ENCODE measurements at places on chromosomes 7 and 10. TPM values are rescaled to one million over a fixed set of nuclear protein-coding genes. Genes with fewer than 3 reads are reported as not detected.
A peak's percentile ranks its signal among the peaks of the same experiment; 100 is the strongest.

- ATAC-seq = no peak
Measured at GRCh38 chr7:95545007-95545615, 51.2 kb downstream of the PDK4 start.

- ATAC-seq = no peak
Measured at GRCh38 chr10:118901380-118901779, 128.1 kb upstream of the NANOS1 start.

The PRSS58 gene
- total RNA-seq = not detected

The ZNF783 gene
- 15.9 TPM for total RNA-seq

- ATAC-seq = no peak
Measured at GRCh38 chr7:152189061-152189460, 163.6 kb downstream of the GALNT11 start.

The CYCS gene
- 149 TPM for total RNA-seq

DNA sequence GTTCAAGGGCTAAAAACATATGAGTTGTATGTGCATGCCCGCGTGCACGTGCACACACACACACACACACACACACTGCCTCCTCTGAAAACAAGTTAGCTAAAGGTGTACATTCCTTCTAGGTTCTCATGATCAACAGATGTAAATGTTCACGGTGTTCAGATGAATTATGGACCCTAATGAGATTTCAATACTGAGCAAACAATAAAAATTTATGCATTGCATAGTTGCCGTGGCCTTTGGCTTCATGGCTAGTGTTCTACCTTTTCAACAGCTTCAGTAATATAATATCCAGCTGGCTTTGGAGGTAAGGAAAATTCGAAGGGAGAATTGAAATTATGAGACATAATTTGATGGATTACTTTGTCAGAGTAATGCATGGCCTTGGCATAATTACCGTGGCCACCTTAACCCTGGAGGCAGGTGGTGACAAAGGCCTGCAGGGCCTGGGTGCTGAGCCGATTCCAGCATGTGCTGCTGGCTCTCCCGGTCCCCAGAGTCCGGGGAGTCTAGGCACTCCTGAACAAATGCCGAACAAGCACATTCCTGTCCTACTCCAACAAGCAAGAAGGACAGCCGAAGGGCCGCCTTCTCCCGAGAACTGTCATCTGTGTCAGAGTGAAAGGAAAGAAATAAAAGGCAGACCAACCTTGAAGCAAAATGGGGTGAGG is 166.6 kb upstream of the TCF7L2 start:
- ATAC-seq = peak; percentile 38

GRCh38 chr10:61733358-61733940 is 70.7 kb downstream of the CABCOCO1 start:
- ATAC-seq = no peak

DNA sequence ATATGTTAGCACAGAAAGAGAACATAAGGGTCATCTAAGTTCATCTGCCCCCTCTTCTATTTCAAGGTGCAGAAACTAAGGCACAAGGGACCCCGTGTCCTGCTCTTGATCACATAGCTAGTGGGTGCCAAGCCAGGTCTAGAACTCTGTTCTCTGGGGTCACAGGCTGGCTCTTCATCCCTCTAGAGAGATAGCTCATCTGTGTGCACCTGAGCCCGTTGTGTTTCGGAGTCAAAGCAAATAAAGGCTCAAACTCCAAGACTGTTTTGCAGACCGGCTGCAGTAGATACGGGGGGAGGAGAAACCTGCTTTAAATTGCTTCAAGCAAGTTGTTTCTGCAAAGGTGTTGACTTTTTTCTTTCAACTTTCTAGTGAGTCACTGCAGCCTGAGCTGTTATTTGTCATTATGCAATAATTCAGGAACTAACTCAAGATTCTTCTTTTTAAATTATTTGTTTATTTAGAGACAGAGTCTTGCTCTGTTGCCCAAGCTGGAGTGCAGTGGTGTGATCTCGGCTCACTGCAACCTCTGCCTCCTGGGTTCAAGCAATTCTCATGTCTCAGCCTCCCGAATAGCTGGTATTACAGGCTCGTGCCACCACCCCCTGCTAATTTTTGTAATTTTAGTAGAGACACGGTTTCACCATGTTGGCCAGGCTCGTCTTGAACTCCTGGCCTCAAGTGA is 6.5 kb downstream of the BLVRA start:
- ATAC-seq = peak; percentile 20

The FAM237B gene
- total RNA-seq = 0.19 TPM

- ATAC-seq = no peak
Measured at GRCh38 chr10:47160261-47160908, 139.6 kb upstream of the GDF10 start.

- ATAC-seq = no peak
Measured at GRCh38 chr7:151586531-151587260, 67.0 kb upstream of the RHEB start.

DNA sequence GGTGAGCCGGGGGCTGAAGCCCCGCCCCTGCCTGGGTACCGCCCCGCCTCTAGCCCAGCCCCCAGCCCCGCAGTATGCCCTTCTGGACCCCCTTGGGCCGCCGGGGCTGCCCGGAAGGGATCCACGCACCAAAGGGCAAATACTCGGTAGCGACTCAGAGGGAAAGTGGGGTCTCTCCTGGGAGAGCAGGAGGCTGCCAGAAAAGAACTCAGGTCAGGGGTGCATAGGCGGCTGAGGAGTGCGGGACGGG is 796 bp downstream of the FBXL15 start:
- no peak for ATAC-seq

- no peak for ATAC-seq
Measured at GRCh38 chr7:123845823-123846216, 851 bp downstream of the HYAL4 start.

The HOXA11 gene
- total RNA-seq = 6.4 TPM

- no peak for ATAC-seq
Measured at GRCh38 chr7:50662996-50663395, 97.8 kb upstream of the DDC start.

DNA sequence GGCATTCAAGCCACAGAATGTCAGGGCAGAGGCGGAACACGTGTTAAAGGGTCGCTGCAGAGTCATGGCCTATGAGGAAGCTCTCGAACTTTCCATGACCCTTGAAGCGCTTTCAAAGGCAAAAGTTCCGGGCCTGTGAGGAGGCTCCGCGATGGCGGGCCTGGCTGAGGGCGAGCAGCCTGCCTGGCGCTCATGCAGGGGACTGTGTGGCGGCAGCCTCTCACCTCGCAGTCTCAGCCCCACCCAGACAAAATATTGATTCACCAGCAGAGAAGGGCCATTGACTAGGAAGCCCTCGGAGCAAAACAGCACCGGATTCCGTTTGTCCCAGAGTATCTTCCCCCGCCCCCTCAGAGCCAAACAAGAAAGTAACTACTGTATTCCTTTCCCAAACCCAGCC is 12.8 kb upstream of the CNNM1 start:
- ATAC-seq = no peak

DNA sequence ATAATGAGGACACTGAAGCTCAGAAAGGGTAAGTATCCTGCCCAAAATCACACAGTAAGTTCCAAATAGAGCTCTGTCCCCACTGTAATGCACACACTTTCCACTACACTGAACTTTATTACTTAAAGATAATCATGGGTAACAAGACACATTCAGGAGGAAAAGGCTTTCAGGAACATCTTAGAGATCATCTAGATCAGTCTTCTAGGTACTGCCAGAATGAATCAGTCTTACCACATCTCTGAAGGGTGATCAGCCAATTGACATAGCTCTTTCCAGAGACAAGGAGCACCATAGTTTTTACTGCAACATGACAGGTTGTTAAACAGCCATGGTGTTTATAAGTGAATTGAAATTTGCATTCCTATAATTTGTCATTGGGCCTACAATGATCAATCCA is 5.4 kb upstream of the HERPUD2 start:
- ATAC-seq = no peak

DNA sequence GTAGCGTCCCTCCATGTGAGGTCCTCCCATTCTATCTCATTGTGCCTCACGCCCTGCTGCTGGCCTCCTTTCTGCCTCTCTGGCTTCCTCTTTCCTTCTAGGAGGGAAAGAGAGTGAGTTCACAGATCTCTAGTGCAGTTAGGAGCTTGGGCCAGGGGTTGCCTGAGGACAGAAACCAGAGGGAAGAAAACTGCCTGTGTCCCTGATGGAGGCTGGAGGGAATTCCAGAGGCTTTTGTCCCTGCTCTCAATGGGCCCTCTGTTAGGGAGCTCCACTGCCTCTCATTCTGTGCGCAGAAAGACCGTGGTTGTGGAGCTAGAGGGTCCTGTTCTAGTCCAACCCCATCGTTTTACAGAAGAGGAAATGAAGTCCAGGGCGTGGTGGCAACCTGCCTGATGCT is 4.6 kb downstream of the MARVELD1 start:
- no peak for ATAC-seq

DNA sequence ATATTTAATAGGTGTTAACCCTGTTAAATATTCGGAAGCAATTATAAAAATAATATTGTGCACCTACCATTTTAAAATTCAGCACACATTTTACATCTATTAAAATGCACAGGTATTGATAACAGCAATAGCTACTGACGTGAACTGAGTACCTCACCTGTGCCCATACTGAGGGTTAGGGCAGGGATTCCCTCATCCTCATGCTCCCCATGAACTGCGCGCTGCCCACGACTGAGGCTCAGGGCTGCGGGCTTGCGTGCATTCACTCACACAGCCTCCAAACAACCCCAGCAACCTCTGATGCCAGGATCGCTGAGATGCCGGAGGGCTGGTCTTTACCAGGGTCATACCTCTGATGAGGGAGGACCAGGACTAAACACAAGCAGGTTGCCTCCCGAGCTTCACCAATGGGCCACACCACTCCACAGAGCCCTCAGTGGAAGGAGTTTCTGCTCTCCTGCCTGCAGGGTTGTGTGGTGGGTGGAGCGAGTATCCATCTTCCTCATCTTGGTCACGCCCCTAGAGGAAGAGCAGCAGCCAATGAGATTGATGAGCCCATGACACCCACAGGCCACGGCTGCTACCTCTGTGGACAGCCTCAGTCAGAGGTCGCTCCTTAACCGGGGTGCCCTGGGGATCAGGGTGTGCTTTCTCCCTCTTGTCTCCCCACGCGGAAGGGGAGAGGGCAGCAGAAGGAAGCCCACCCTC is 478.3 kb downstream of the TNS3 start:
- ATAC-seq = no peak

The CTAGE8 gene
- 0.34 TPM for total RNA-seq

The SMKR1 gene
- 3.7 TPM for total RNA-seq

- no peak for ATAC-seq
Measured at GRCh38 chr7:128892521-128893250, 17.8 kb downstream of the KCP start.

The PRSS37 gene
- 1.2 TPM for total RNA-seq

GRCh38 chr7:45919993-45920459 is 1.0 kb downstream of the IGFBP3 start:
- ATAC-seq = no peak

DNA sequence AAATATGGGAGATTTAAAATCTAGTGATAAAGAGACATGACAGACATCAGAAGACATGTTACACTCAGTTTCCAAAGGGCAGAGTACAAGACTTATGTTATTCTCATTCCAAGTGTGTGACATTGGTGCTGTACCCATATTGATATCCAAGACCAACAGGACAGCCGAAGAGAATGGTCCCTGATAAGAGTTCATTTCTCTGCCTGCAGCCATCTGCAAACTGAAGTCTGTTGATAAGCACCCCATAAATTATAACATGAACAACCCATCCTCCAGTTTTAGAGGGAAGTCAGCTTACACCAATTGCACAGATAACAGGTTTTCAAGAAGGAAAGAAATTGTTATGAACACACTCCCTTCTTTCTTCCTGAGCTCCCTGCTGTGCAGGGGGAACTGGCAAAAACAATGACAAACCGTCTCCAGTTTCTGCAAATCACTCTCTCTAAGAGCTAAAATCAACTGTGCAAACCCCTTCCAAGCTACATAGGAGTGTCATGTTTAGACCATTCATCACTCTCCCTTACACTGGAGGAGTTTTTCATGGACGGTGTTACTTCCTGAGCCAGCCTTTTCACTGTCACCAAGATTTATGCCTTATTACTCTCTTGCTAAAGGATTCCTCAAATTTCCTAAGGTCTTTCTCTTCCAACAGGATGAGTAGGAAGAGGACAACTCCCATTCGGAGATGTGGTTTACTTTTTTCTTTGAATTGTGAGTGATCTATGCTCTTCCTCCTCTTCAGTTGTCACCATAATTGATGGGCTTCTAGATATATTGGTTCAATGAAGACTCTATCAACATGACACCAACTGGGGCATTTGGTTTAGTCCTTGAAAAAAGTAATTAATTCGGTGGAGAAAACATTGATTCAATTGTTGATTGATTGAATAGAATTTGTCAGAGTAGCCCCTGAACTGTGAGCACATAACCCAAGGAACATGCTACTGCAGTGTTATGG is 80.3 kb upstream of the FAM171A1 start:
- peak; percentile 99 for ATAC-seq

DNA sequence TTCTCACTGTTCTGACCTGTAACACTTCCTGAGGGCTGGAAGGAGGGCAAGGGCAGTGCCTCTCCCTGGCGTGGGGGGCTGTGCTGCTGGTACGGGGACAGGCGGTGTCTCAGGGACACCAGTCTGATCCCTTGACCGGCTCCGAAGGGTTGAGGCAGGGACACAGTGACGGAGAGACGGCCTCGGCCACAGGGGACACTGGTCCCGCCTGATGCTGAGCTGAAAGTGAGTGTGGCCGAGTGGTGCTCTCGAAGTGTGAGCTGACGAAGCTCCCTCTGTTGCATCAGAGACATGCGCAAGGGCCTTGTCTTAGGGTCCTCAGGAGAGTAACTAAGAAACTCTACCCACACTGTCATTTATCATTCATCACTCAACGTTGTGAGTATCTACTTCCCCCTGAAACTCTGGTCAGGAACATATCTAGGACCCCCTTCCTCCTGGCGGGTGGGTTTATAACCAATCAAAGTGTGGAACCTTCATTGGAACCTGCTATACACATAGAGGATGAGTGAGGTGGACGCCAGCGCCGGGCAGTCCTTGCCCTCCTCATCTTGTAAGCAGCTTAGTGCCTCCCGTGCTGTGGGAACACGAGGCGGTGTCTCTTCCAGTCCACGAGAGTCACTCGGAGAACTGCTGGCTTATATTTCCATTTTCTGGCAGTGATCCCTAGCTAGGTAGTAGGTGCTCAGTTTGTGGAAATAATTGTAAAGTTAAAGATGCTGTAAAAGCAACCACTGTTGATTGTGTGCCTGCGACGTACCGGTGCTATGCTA is 283.1 kb downstream of the DNAJB6 start:
- no peak for ATAC-seq

GRCh38 chr10:132708441-132708840 is 77.5 kb downstream of the NKX6-2 start:
- ATAC-seq = no peak

- ATAC-seq = no peak
Measured at GRCh38 chr7:91811236-91811635, 69.3 kb downstream of the MTERF1 start.

DNA sequence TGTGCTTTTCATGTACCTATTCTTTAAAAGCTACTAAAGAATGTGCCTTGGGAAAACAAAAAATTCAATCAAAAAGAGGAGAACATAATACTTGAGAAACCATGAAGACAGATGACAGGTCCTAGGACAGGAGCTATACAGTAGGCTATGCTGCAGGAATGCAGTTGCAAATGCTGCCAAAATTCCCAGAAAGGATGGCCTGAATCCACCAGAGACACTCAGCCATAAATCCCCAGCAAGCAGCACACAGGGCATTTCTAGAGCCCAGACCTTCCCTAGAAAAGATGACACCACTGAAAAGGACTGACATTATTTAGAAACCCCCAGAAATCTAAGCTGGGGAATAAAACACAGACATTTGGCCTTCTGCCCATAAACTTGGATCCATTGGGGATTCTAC is 237.3 kb downstream of the C7orf25 start:
- no peak for ATAC-seq
